ENCODE measurements at places on chromosomes 5 and 9. TPM values are rescaled to one million over a fixed set of nuclear protein-coding genes. Genes with fewer than 3 reads are reported as not detected.

- H3K36me3 ChIP-seq = no peaks in the 10 kb centered on the region
- peaks cover 93% of the 10 kb centered on the region for H3K4me1 ChIP-seq
- DNase-seq = no peak
Measured at GRCh38 chr9:111909444-111909843, 12.8 kb downstream of the UGCG start.

DNA sequence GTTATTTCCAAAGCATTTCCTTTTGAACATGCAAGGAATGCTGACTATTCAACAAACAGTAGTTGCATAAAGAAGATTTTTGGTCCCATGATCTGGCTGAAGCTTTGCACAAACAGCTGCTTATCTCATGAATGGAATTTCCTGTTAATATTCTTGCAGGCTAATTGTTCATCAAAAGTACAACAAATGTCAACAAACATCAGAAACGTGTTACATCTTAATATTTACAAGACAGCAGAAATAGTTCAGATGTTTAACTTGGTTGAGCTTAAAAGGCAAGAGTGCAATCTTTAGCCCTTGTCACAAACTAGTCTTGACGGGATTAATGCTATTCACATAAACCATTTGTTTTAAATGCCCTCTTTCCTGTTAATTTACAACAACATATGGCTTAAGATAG, 47.9 kb upstream of the BASP1 start:
- H3K36me3 ChIP-seq = no peaks in the 10 kb centered on the region
- no peak for DNase-seq
- no peaks in the 10 kb centered on the region for H3K4me1 ChIP-seq
- H3K27ac ChIP-seq = no peak overlapping the region

DNA sequence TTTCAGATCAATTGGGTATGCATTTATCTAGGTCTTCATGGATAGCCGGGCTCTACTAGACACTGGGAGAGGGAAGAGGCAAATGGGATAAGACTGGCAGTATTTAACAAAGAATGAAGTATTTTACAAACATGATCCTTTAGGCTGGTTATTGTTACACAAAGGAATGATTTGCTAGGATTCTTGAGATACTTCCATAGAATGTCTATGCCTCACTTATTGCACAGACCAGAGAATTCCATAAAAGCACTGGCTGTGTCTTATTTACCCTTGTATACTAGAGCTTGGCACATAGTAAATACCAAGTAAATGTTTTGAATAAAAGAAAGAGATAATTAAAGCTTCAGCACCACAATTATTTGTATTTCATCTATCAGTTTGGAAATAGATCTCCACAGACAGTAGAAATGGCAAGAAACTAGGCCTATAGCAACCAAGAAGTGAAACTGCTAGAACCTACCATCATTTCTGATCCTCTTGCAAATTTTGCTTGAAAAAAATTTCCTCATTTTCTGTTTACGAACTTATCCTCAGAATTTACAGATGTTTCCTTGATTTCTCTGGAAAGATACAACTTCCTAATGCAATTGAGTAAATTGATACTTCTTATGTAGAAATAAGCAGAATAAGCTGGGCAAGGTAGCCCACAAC, 3.8 kb downstream of the PDCD1LG2 start:
- no peak for DNase-seq
- no peak overlapping the region for H3K27ac ChIP-seq
- no peak overlapping the region for H3K4me3 ChIP-seq
- H3K36me3 ChIP-seq = no peaks in the 10 kb centered on the region

DNA sequence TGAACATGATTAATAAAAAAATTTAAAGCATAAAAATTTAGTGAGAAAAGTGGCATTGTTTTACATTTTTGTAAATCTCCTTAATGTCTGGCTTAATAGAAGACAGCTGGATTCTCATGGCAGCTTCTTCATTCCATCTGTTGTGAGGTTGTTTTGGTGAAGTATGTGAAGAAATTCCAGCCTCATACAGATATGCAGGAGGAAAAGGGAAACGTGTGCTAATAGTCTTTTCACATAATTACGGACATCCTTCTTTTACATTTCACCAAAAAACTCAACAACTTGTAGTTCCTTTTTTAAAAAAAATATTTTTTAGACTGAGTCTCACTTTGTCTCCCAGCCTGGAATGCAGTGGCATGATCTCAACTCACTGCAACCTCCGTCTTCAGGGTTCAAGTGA, 46.9 kb downstream of the HACD4 start:
- DNase-seq = no peak
- H3K4me1 ChIP-seq = no peaks in the 10 kb centered on the region
- H3K36me3 ChIP-seq = peaks cover 52% of the 10 kb centered on the region
- no peak overlapping the region for H3K27ac ChIP-seq

DNA sequence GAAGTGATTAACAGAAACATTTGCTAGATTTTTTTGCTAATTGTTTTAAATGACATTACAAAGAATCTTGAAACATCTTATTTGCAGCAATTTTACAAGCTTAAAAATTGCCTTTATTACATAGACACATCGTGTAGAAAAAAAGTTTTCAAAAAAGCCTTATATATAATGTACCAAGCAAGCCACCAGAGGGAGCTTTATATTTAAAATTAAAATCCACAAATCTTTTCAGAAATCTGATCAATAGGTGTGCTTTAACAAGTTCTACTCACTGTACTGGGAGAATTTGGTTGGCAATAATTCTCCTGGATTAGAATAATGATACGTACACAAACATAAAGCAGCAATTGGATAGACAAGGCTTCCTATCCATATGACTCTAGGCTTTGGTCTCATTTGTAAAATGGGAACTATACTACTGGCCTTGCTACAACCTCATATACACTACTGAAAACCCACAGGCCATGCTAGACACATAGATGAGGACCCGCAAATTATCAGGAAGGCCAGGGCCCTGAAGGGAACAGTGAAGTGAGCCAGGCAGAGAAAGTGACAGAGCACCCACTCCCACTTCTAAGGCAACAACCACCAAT, 4.8 kb downstream of the PSMB7 start:
- H3K36me3 ChIP-seq = peaks cover 32% of the 10 kb centered on the region
- H3K4me3 ChIP-seq = no peak overlapping the region
- peaks cover 37% of the 10 kb centered on the region for H3K4me1 ChIP-seq
- no peaks in the 10 kb centered on the region for H3K27me3 ChIP-seq

Gene AHRR
- 5.8 TPM for total RNA-seq

GRCh38 chr9:99595796-99596195, 225.9 kb upstream of the NR4A3 start:
- H3K27me3 ChIP-seq = peaks cover 21% of the 10 kb centered on the region
- H3K4me1 ChIP-seq = peaks cover 19% of the 10 kb centered on the region
- H3K36me3 ChIP-seq = no peaks in the 10 kb centered on the region
- H3K4me3 ChIP-seq = no peak overlapping the region
- H3K27ac ChIP-seq = no peak overlapping the region

GRCh38 chr5:76402251-76402885, 717 bp upstream of the IQGAP2 start:
- peak; percentile 89 for DNase-seq
- H3K4me1 ChIP-seq = peaks cover 55% of the 10 kb centered on the region

Gene CCL27
- total RNA-seq = not detected

GRCh38 chr5:119343766-119344165, 12.1 kb upstream of the TNFAIP8 start:
- H3K36me3 ChIP-seq = no peaks in the 10 kb centered on the region
- peak overlapping the region; percentile 78 for H3K27ac ChIP-seq
- DNase-seq = no peak
- peak overlapping the region; percentile 56 for H3K4me3 ChIP-seq

DNA sequence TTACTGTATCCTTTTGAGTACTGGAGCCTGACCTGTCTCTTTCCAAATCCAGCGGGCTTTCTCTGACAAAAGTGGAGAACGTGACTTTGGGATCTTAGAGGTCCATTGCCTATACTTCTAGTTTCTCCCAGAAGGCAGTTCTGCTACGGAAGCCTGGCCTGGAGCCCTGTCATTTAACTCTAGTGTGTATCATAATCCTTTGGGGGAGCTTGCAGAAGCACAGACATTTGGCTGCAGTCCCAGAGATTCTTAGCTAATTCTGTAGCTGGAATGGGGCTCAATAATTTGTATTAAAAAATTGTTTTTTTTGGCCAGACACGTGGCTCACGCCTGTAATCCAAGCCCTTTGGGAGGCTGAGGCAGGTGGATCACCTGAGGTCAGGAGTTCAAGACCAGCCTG, 3.0 kb downstream of the HARS2 start:
- no peak overlapping the region for H3K4me3 ChIP-seq
- H3K36me3 ChIP-seq = no peaks in the 10 kb centered on the region
- peaks cover 43% of the 10 kb centered on the region for H3K4me1 ChIP-seq
- H3K27me3 ChIP-seq = no peaks in the 10 kb centered on the region

GRCh38 chr5:6837095-6837494, 123.9 kb downstream of the TENT4A start:
- H3K4me1 ChIP-seq = no peaks in the 10 kb centered on the region
- H3K27ac ChIP-seq = no peak overlapping the region
- H3K27me3 ChIP-seq = peaks cover 7% of the 10 kb centered on the region
- H3K4me3 ChIP-seq = no peak overlapping the region
- no peak for DNase-seq
